ENCODE measurements at places on chromosomes 7 and 10. TPM values are rescaled to one million over a fixed set of nuclear protein-coding genes. Genes with fewer than 3 reads are reported as not detected.

The NKX2-3 gene
- polyA plus RNA-seq = not detected

The DNAH11 gene
- polyA plus RNA-seq = 3.3 TPM

The PTN gene
- polyA plus RNA-seq = 154 TPM

The GOLGA7B gene
- polyA plus RNA-seq = 0.51 TPM

The SLC18A3 gene
- polyA plus RNA-seq = not detected

The HOGA1 gene
- polyA plus RNA-seq = 63.1 TPM

The CUX1 gene
- polyA plus RNA-seq = 79.2 TPM

The GPR85 gene
- polyA plus RNA-seq = 0.99 TPM

The OR2A12 gene
- 0.03 TPM for polyA plus RNA-seq

The ADAM12 gene
- polyA plus RNA-seq = 26.3 TPM

The MYL10 gene
- polyA plus RNA-seq = 0.30 TPM

The ZRANB1 gene
- 24.1 TPM for polyA plus RNA-seq

The PLA2G12B gene
- polyA plus RNA-seq = 5.6 TPM

The ASCC1 gene
- polyA plus RNA-seq = 34.8 TPM

The PON2 gene
- 165 TPM for polyA plus RNA-seq

The MNX1 gene
- polyA plus RNA-seq = not detected

The COL1A2 gene
- 862 TPM for polyA plus RNA-seq

The JAZF1 gene
- 15.5 TPM for polyA plus RNA-seq

The MEIG1 gene
- 1.3 TPM for polyA plus RNA-seq

The MAT1A gene
- 2.1 TPM for polyA plus RNA-seq

The CFAP46 gene
- polyA plus RNA-seq = 11.8 TPM

The CYP2C18 gene
- 0.51 TPM for polyA plus RNA-seq

The SLC16A9 gene
- 27.8 TPM for polyA plus RNA-seq

The ASIC3 gene
- polyA plus RNA-seq = 0.83 TPM

The GTF2IRD2 gene
- polyA plus RNA-seq = 22.9 TPM

The UNC5B gene
- 45.3 TPM for polyA plus RNA-seq

The SLC25A13 gene
- 43.2 TPM for polyA plus RNA-seq

The ANKMY2 gene
- polyA plus RNA-seq = 36.7 TPM

The ANKRD7 gene
- 3.7 TPM for polyA plus RNA-seq

The AQP1 gene
- polyA plus RNA-seq = 224 TPM

The CDK5 gene
- polyA plus RNA-seq = 19.4 TPM

The LIPN gene
- not detected for polyA plus RNA-seq

The TUBB8 gene
- 0.41 TPM for polyA plus RNA-seq

The AZGP1 gene
- 66.0 TPM for polyA plus RNA-seq

The HOXA9 gene
- polyA plus RNA-seq = 101 TPM

The CLDN12 gene
- polyA plus RNA-seq = 42.7 TPM

The LIPM gene
- not detected for polyA plus RNA-seq

The CALML5 gene
- not detected for polyA plus RNA-seq

The CCZ1B gene
- polyA plus RNA-seq = 47.1 TPM

The CDHR1 gene
- polyA plus RNA-seq = 0.82 TPM

Measured in left renal cortex interstitium (tissue), 4 donors.